ENCODE measurements at places on chromosomes 1 and 21.

- DNase-seq: no peak
These were observed 36.4 kb downstream of the ZNF684 start for GRCh38 chr1:40567825-40568224.

- no peak for DNase-seq
These were observed 64.9 kb downstream of the MACF1 start for GRCh38 chr1:39269349-39269748.

DNA sequence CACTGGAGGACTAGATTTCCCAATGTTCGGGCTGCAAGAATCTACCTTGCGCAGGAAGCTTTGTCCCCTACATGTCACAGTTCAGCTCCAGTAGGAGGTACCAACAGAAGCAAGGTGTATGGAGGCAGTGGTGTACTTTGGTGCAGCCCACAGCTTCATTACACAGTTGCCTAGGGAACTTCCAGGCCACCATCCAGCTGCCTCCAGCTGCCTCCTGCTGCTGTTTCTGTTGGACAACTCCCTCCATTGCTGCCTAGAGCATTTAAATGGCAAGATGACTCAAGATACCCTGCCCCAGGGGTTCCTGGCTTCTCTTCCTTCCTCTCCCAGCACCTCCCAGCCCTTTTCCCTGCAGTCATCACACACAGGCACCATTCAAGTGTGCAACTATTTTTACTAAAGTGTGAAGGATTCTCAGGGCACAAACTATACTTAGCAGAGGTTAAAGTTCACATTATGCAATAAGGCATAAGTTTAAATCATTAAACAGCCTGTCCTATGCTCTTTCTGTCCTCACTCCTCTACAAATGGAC, 39.0 kb upstream of the ATP1A1 start:
- peak; percentile 79 for DNase-seq

- DNase-seq: no peak
These were observed 1.5 kb upstream of the NEK7 start for GRCh38 chr1:198155253-198155652.

GRCh38 chr1:184223216-184223615, 163.6 kb upstream of the C1orf21 start:
- DNase-seq: no peak

- no peak for DNase-seq
These were observed 16.6 kb downstream of the ATP1A4 start for GRCh38 chr1:160168016-160168415.

DNA sequence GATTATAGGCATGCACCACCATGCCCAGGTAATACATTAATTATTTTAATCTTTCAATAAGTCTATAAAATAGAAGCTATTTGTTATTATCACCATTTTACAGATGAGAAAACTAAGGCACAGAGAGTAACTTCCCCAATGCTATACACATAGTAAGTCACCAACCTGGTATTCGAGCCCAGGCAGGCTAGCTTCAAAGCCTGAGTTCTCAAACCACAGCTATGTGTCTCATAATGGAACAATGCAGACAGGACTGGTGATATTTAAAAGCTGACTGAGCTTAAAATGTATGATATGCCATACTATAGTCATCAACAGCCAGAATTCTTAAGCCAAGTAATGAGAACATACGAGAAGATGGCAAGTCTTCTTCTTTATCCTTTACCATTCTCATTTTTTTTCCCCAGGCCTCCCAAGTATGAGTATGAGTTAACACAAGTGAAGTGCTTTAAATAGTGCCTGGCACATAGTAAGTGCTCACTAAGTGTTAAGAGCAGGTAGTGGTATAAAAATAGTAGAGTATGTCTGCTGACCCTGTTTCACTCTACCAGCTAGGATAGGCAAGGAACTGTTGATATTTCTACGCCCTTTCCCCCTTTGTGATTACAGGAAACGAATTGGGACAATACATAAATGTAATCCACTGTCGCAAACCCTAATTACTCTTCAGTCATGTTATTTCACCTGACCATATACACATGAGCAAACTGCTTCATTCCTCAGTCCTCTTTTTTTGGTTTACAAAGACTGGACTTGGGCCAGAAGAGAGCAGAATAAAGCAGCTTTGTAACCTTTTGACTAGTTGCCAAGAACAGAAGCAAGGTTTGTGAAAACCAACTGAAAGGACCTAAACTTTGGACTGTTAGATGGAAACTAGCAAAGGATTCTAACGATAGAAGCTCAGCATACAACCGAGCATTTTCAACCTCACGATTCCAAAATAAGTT, 9.5 kb downstream of the EYA3 start:
- DNase-seq: no peak

DNA sequence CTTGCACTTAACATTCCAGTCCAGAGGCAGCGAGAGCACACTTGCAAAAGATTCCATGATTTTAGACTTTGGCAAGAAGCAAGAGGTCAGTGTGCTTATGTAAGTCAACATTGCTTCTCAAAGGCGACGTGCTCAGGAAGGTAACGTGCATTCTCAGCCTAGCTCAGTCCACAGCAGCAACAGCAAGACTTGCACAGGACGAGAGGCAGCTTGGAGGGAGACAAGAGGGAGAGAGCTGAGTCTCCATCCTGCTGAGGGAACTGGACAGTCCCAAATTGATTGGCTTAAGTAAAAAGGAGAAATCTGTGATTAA, 56.5 kb downstream of the PTP4A2 start:
- peak; percentile 62 for DNase-seq

- no peak for DNase-seq
These were observed 6.8 kb upstream of the PDZK1IP1 start for GRCh38 chr1:47196622-47197021.

DNA sequence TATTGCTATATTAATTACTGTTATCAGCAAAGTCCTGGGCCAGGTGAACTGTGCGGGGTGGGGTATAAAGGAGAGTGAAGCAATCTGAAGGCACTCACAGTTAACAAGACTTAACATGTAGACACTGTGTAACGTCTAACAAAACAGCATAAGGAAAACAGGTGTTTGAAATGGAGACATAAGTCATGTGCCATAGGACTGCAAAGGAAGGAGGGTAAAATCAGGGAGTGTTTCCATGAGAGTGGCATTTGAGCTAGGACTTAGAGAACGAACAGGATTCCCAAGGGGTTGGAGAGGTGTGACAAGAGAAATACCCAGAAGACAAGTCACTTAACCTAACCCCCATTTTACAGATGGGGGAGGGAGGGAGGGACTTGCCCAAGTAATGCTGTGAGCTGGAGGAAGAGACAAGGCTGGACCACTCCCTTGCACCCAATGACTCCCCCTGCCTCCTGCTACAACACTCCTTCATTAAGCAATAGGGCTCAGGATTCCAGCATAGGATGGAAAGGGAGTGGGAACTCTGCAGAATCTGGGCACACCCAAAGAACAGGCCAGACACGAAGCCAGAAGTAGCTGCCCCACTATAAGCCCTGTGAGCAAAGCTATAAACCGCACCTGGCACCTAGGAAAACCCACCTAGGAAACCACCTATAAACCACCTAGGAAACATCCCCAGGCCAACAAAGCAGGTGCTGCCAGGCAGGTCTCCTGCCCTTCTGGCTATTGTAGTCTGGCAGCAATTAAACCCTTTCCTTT, 6.6 kb downstream of the PEF1 start:
- no peak for DNase-seq

DNA sequence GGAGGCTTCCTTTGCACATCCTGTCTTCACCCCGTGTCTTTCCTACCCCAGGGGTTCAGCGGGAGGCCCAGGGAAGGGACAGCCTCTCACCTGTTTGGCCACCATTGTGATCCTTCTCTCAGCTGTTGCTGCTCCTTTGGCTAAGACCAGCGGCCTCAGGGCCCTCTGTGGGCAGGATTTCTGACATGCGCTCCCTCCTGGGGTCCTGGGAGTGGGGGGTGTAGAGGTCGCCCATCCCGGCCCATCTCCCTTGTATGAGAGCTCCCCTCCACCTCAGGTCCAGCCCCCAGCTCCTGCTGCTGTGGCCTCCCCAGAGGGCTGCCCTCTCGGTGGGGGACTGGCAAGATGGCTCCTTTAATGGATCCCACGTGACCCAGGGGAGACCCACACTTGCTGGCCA, 120.5 kb downstream of the PRDM2 start:
- DNase-seq: peak; percentile 34

DNA sequence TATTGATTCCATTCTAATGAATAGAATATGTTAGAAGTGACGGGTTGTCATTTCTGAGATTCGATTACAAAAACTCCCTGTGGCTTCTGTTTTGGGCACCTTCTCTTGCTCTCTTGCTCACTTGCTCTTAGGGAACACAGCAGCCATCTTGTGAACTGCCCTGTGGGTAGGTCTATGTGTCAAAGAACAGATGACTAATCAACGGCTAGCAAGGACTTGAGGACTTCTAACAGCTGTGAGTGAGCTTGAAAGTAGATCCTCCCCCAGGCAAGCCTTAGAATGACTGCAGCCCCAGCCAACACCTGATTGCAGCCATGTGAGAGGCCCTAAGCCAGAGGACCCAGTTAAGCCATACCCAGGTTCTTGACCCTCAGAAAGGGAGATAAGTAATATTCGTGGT, 49.3 kb downstream of the AZIN2 start:
- DNase-seq: peak; percentile 21

GRCh38 chr21:46203203-46203600, 18.9 kb upstream of the SPATC1L start:
- DNase-seq: no peak

GRCh38 chr21:42346441-42346840, 4.4 kb downstream of the TFF2 start:
- DNase-seq: peak; percentile 12

DNA sequence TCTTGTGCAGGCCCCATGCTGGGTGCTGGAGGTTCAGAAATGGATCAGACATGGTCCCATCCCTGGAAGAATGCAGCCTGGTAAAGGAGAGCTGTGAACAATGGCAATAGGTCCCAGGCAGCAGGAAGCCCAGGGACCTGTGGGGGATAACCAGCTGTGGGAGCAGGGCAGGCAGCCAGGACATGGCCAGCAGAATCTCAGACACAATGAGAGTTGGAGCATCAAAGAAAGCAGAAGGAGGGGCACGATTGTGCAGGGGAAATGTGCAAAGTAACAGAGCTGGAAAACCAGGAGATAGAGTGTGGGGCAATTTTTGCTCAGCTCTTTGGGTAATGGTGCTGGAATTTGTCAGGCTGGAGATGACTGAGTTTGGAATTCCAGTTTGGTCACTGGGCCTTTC, 44.3 kb downstream of the C8B start:
- DNase-seq: no peak

GRCh38 chr1:2534687-2535441, 4.8 kb upstream of the HES5 start:
- no peak for DNase-seq

- no peak for DNase-seq
These were observed 48.9 kb downstream of the PRKCZ start for GRCh38 chr1:2098839-2099785.

DNA sequence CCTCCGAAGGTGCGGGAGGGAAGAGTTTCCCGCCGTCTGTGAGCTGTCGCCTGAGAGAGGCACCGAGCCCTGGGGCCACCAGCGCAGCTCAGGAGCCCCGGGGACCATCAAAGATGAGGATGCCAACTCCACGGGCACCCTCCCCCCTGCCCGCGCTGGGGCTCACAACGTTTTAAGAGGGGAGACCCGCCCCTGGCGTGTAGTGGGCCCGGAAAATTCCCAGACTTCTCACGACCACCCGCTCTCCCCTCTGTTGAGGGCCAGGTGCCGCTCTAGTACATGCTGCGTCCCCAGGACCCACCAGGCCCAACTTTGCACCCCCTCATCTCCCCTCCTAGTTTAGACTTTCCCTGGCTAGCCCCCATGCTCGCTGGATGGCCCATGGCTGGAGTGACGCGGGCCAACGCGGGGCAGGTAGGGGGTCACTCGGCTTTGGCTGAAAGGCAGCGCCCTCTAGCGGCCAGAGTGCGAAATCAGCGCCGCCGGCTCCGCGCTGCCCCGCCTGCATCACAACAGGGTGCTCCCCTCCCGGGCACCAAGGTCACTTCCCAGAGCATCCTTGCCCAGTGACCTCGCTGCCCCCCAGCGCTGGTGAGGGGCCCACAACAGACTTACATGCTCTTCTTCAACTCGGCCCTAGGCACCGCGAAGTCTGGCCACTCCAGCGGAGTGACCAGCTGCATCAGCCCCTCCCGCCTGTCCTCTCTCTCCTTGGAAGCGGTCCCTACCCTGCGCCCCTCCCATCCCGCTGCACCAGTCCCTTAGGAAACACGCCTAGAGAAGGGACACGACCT, 1.8 kb downstream of the CD160 start:
- peak; percentile 73 for DNase-seq

DNA sequence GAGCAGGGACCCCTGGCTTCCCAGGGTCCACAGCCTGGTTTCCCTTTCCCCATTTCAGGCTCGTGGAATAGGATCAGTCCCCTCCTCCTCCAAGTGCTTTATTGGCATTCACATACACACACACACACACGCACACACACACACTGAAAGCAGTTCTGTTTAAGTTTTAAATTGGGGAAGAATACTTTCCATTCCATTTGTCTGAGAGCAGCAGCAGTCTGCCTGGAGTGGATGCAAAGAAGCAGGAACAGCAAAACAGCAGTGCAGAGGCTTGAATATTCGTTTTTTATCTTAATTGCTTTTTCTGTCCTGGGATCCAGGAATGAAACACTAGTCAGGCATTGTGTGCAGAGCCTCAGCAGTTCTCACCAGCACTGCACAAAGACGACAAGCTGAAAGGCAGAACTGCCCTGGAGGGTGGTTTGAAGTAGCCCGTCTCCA, 7.1 kb downstream of the CYB561D1 start:
- no peak for DNase-seq

GRCh38 chr1:200262326-200262965, 147.4 kb downstream of the ZNF281 start:
- DNase-seq: no peak

- no peak for DNase-seq
These were observed 10.6 kb upstream of the KIFAP3 start for GRCh38 chr1:170085091-170085490.

DNA sequence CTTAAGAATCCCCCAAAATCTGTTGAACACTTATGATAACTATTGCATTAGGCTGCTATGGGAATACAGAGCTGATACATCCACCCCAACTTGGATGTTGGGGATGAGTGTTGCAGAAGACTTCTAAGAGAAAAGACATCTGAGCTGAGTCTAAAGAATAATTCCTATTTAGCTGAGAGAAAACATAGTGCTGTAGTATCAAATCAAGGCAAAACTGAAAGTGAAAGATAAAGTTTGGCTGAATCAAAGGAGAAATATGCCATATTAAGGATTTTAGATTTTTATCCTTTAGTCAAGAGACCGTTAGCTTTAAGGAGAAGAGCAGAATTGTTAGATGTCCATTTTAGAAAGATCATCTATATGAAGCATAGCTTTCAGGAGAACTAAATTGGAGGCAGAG, 726.9 kb upstream of the PTBP2 start:
- no peak for DNase-seq

GRCh38 chr1:151251656-151252470, 2.7 kb upstream of the PSMD4 start:
- DNase-seq: peak; percentile 57

- DNase-seq: no peak
These were observed 144.1 kb upstream of the IGSF21 start for GRCh38 chr1:17963513-17963912.

- DNase-seq: no peak
These were observed 310.2 kb downstream of the PTPRC start for GRCh38 chr1:198948895-198949659.

- no peak for DNase-seq
These were observed 10.0 kb downstream of the SLC16A4 start for GRCh38 chr1:110380672-110381283.

- DNase-seq: no peak
These were observed 6.7 kb downstream of the RPL5 start for GRCh38 chr1:92838519-92838918.
